ENCODE measurements at places on chromosomes 2 and 18.

- no peak overlapping the region for H3K4me3 ChIP-seq
- no peaks in the 10 kb centered on the region for H3K36me3 ChIP-seq
- no peaks in the 10 kb centered on the region for H3K4me1 ChIP-seq
- no peak for ATAC-seq
- no peaks in the 10 kb centered on the region for H3K27me3 ChIP-seq
These were observed 24.1 kb downstream of the CHST10 start for GRCh38 chr2:100393362-100393761.

GRCh38 chr18:8684577-8684976, 20.8 kb upstream of the MTCL1 start:
- ATAC-seq = no peak
- no peaks in the 10 kb centered on the region for H3K36me3 ChIP-seq
- H3K4me3 ChIP-seq = no peak overlapping the region
- peaks cover 15% of the 10 kb centered on the region for H3K4me1 ChIP-seq
- H3K27ac ChIP-seq = no peak overlapping the region

DNA sequence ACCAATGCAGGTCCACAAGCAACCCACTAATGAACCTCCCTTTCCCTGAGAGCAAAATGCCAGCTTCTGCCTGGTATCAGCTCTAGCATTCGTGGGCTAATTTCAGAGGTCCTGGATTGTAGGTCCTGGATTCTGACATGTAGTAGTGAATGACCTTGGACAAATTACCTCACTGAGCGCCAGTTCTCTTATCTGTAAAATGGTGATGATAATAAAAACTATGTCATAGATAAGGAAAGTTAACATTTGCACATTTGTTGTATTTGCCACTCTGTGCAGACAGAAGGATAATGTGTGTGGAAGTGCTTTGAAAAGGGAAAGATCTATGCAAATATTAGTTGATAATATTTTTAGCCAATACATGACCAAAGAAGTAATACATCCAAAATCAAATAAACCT, 4.1 kb upstream of the TET3 start:
- no peaks in the 10 kb centered on the region for H3K36me3 ChIP-seq
- peaks cover 38% of the 10 kb centered on the region for H3K4me1 ChIP-seq
- H3K27ac ChIP-seq = no peak overlapping the region
- H3K4me3 ChIP-seq = no peak overlapping the region
- ATAC-seq = no peak
- peaks cover 5% of the 10 kb centered on the region for H3K27me3 ChIP-seq

GRCh38 chr2:157741819-157742484, 113.3 kb upstream of the ACVR1C start:
- H3K4me3 ChIP-seq = no peak overlapping the region
- H3K4me1 ChIP-seq = no peaks in the 10 kb centered on the region
- no peaks in the 10 kb centered on the region for H3K27me3 ChIP-seq
- H3K27ac ChIP-seq = no peak overlapping the region

DNA sequence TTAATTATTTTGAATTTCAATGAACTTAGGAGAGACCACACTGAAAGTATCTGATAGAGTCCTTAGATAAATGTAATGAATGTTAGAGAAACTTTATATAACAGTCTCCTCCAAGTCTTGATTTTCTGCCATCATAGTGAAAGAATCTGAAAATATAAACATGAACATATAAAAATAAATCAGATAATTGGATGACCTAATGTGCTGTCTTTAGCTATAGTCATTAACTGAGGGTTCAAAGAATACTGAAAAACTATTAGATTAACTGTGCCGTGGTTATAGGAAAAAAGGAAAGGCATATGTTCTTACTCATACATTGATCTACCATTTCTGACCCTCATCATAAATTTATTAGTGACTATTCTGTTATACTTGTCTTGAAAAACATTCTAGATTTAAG, 47.0 kb upstream of the SPAG16 start:
- no peak overlapping the region for H3K27ac ChIP-seq
- no peak for ATAC-seq
- H3K27me3 ChIP-seq = peaks cover 6% of the 10 kb centered on the region
- no peak overlapping the region for H3K4me3 ChIP-seq
- H3K4me1 ChIP-seq = no peaks in the 10 kb centered on the region

DNA sequence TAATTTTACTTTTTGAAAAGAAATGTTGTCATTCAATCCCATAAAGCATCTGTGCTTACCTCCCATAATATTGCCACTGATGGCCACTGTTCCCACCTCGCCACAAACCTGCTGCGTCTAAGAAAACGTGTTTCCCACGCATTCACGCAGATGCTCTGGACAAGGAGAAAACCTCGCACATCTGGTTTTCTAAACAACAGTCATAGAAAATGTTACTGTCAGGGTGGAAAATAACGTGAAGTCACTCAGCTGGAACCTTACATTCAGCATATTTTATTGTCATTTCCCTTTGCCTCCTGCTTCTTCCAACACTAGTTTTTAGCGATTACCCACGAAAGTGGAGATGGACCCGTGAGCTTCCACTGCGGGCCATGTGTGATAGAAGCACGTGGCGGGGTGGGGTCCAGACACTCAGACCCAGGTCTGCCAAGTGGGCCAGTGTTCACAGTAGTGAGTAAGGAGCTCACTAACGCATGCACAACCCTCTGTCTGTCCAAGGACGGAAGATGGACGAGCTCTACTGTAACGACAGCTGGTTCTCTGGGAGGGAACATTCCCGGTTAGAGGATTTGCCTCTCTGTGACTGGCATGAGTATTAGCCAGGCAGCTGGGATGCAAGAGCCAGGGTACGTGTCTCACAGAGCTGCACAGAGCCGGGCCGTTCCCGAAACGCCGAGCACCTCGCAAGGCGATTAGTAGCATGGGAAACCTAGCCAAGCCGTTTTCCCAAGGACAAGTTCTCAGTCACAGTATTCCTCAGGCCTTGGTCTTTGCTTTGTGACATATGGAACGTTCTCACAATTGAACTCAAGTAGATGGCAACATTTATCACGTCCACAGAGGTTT, 94.5 kb downstream of the MTCL1 start:
- H3K27me3 ChIP-seq = no peaks in the 10 kb centered on the region
- peaks cover 7% of the 10 kb centered on the region for H3K4me1 ChIP-seq
- H3K27ac ChIP-seq = peak overlapping the region; percentile 58
- H3K4me3 ChIP-seq = peak overlapping the region; percentile 25
- peak; percentile 53 for ATAC-seq

GRCh38 chr18:71105078-71105819, 816.4 kb downstream of the SOCS6 start:
- H3K27me3 ChIP-seq = no peaks in the 10 kb centered on the region
- H3K36me3 ChIP-seq = no peaks in the 10 kb centered on the region
- H3K4me3 ChIP-seq = no peak overlapping the region

DNA sequence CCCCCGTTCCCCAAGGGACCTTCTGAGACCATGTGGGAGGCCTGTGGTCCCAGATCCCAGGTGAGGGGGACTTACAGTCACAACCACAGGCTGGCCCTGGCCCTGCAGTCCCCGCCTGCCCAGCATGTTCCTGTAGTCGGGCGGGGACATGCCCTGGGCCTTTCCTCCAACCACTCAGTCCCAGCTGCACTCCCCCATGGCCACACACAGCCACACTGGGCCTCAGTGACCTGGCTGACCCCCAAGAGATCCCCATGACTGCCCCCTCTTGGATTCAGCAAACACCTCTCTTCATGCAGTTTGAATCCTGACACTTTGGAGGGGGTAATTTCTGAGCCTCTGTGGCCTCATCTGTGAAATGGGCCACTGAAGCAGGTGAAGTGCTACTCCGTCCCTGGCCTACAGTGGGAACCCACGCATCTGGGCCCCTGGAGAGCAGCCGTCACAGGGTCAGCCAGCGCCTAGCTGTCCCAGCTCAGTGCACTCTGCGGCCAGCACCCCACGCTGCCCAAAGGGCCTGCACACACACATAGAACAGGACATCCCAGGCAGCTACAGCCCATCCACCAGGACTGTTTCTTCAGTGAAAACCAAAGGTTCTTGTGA, 12.7 kb upstream of the ARHGEF4 start:
- ATAC-seq = no peak
- H3K36me3 ChIP-seq = no peaks in the 10 kb centered on the region
- no peak overlapping the region for H3K4me3 ChIP-seq
- H3K4me1 ChIP-seq = peaks cover 3% of the 10 kb centered on the region
- H3K27me3 ChIP-seq = peaks cover 4% of the 10 kb centered on the region

DNA sequence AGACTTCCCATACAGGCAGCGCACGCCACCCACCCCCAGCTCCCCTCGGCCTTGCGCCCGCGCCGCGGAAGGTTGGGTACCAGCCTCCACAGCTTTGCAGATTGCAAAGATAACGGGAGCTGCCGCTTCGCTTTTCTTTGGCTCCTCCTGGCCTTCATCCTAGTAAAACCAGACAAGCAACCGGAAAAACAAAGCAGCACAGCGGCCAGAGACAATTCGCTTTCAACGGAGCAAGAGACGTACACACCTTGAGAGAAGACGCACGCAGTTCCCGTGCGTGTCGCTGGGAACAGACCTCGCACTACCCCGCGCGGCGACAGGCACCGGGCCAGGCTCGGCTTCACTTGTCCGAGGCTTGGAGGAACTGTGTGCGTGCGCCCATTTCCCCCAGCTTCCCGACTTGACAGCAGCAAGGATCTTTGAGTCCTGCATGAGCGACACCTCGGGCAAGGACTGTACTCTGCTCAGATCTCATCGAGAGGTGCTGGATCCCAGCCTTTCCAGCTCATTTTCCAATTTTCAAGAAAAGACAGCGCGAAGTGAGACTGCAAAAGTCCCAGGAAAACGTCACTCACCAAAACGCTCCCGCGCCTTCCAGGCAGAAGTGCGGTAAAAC, 964 bp downstream of the ZBTB7C start:
- H3K27me3 ChIP-seq = peaks cover 31% of the 10 kb centered on the region
- H3K4me1 ChIP-seq = peaks cover 37% of the 10 kb centered on the region
- H3K4me3 ChIP-seq = peak overlapping the region; percentile 50

- H3K27me3 ChIP-seq = no peaks in the 10 kb centered on the region
- no peak for ATAC-seq
- no peak overlapping the region for H3K4me3 ChIP-seq
- H3K27ac ChIP-seq = no peak overlapping the region
- H3K4me1 ChIP-seq = no peaks in the 10 kb centered on the region
- H3K36me3 ChIP-seq = no peaks in the 10 kb centered on the region
These were observed 148.4 kb upstream of the ACVR2A start for GRCh38 chr2:147696426-147696825.

- no peaks in the 10 kb centered on the region for H3K4me1 ChIP-seq
- ATAC-seq = no peak
- H3K36me3 ChIP-seq = no peaks in the 10 kb centered on the region
- no peak overlapping the region for H3K4me3 ChIP-seq
- no peaks in the 10 kb centered on the region for H3K27me3 ChIP-seq
These were observed 29.2 kb downstream of the CDH2 start for GRCh38 chr18:28147674-28148171.

DNA sequence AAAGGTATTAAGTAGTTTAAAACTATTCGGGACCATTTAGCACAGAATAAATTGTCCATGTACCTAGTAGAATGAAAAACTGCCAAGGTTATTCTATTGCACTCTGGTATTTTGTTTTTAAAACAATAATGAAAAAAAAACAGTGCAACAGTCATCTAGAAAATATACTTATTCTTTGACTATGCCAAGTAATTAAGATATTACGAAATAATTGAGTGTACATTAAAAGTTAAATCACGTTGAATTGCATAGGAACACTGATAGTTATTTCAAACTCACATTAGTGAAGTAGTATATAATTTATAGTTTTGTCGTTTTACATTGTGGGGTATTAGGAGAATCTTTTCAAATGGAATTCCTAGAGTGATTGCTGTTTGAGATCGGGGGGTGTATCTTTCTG, 20.1 kb downstream of the R3HDM1 start:
- no peaks in the 10 kb centered on the region for H3K36me3 ChIP-seq
- no peaks in the 10 kb centered on the region for H3K27me3 ChIP-seq
- ATAC-seq = no peak
- no peaks in the 10 kb centered on the region for H3K4me1 ChIP-seq
- no peak overlapping the region for H3K4me3 ChIP-seq

DNA sequence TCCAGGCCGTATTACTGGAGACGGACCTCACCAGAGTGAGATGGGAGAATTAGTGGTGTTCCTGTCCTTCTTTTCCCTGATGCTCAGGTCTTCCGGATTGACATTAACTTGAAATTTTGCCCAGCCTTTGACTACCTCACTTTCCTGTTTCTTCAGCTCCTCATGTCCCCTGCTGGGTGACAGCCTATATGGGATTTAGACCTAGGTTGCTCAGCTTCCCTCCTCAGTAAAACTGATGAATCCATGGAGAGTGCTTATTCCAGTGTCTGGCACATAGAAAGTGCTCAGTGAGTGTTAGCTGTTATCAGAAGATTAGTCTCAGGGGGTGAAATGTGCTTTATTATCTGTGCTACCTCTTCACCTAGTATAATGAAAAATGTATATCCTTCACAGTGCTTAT, 30.0 kb downstream of the CRIM1 start:
- no peaks in the 10 kb centered on the region for H3K27me3 ChIP-seq
- H3K27ac ChIP-seq = no peak overlapping the region
- ATAC-seq = no peak
- H3K4me3 ChIP-seq = no peak overlapping the region

GRCh38 chr2:51263951-51264350, 232.0 kb upstream of the NRXN1 start:
- no peak overlapping the region for H3K27ac ChIP-seq
- no peak for ATAC-seq
- no peak overlapping the region for H3K4me3 ChIP-seq
- H3K27me3 ChIP-seq = no peaks in the 10 kb centered on the region
- no peaks in the 10 kb centered on the region for H3K36me3 ChIP-seq

- H3K27me3 ChIP-seq = no peaks in the 10 kb centered on the region
- ATAC-seq = no peak
- no peak overlapping the region for H3K4me3 ChIP-seq
These were observed 49.9 kb downstream of the MYO7B start for GRCh38 chr2:127585270-127585807.

GRCh38 chr18:22742409-22742808, 190.7 kb upstream of the RBBP8 start:
- H3K4me3 ChIP-seq = no peak overlapping the region
- H3K27me3 ChIP-seq = no peaks in the 10 kb centered on the region
- no peaks in the 10 kb centered on the region for H3K36me3 ChIP-seq
- no peak overlapping the region for H3K27ac ChIP-seq
- ATAC-seq = no peak

DNA sequence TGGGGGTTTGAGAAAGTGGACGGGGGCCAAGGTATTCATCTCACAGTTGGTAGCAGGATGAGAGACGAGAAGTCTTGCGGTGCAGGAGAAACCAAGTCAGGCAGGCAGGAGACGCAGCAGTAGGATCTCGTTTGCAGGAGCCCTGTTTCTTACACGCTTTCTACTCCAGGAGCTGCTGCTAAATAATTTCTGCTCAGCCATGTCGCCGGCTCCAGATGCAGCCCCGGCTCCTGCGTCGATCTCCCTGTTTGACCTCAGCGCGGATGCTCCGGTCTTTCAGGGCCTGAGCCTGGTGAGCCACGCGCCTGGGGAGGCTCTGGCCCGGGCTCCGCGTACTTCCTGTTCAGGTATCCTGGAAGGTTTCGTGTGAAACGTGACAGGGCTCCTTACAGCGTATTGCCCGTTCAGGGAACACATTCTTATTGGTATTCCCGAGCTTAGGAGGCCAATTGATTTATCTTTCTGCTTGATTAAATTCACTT, 494 bp downstream of the ANKZF1 start:
- ATAC-seq = peak; percentile 12
- H3K4me3 ChIP-seq = peak overlapping the region; percentile 67
- peak overlapping the region; percentile 96 for H3K27ac ChIP-seq
- H3K4me1 ChIP-seq = peaks cover 19% of the 10 kb centered on the region
- peaks cover 59% of the 10 kb centered on the region for H3K36me3 ChIP-seq
- no peaks in the 10 kb centered on the region for H3K27me3 ChIP-seq

- no peak overlapping the region for H3K4me3 ChIP-seq
- H3K4me1 ChIP-seq = no peaks in the 10 kb centered on the region
These were observed 33.8 kb downstream of the UBXN4 start for GRCh38 chr2:135775420-135775819.
